Thoracic aorta (tissue), 2 donors: ENCODE measurements at places on chromosomes 7 and 10. TPM values are rescaled to one million over a fixed set of nuclear protein-coding genes. Genes with fewer than 3 reads are reported as not detected.

CRHR2 gene
- total RNA-seq = 0.21 TPM

DNA sequence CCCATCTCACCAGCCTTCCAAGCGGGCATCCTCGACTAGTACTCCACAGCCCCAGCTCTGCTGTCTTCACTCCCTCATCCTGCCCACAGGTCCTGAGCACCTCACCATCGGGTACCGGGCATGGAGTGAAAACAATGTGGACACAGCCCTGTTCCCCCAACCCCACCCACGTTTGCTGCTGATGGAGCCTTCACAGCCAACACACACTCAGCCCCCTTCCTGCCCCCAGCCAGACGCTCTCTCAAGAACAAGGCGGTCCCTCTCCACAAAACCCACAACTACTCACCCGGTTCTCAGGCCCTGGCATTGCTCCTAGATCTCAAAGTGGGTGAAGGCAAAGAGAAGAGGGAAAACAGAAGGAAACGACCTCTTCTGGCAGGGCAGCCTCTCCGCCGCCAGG is 56.1 kb downstream of the SLIT1 start:
- no peak overlapping the region for H3K4me3 ChIP-seq
- DNase-seq = no peak
- no peaks in the 10 kb centered on the region for H3K27me3 ChIP-seq
- no peaks in the 10 kb centered on the region for H3K36me3 ChIP-seq
- no peaks in the 10 kb centered on the region for H3K4me1 ChIP-seq

ANKRD61 gene
- not detected for total RNA-seq

- no peaks in the 10 kb centered on the region for H3K36me3 ChIP-seq
- no peak for DNase-seq
- no peaks in the 10 kb centered on the region for H3K27me3 ChIP-seq
- peaks cover 36% of the 10 kb centered on the region for H3K4me1 ChIP-seq
Observed at GRCh38 chr10:110035070-110035921, 27.5 kb downstream of the ADD3 start.

- no peak for DNase-seq
- no peaks in the 10 kb centered on the region for H3K27me3 ChIP-seq
- H3K4me1 ChIP-seq = peaks cover 29% of the 10 kb centered on the region
- no peak overlapping the region for H3K4me3 ChIP-seq
Observed at GRCh38 chr10:50614444-50615137, 9.2 kb downstream of the SGMS1 start.

DNA sequence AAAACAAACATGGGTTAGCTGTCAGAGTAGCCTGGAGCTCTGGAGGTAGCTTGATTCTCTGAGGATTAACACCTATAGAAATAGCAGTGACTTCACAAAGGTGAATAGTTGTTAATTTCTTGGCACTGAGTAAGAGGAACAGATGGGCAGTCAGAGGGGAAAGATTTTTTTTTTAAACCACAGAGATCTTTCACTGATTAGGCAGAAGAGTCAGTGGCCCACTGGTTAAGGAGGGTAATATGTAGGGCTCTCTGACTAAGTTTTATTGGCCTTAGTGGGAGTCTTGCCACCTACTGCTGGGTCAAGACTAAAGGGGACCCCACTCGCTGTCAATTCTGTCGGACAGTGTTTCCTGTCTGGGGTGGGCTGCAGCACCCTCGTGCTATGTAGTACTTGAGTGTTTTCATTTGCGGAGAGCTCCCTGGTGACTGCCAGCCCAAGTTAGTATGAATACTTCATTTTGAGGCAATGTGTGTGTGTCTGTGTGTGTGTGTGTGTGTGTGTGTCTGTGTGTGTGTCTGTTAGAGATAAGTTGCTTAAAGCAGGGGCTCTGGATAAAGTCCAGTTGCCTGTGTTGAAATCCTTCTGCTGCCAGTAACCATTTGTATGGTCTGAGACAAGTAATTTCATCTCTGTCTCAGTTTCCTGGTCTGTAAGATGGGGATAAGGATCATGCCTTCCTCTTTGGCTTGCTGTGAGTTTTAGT is 145.2 kb downstream of the ARID5B start:
- no peaks in the 10 kb centered on the region for H3K27me3 ChIP-seq
- peak overlapping the region; percentile 92 for H3K27ac ChIP-seq
- peaks cover 59% of the 10 kb centered on the region for H3K4me1 ChIP-seq
- DNase-seq = no peak
- H3K4me3 ChIP-seq = peak overlapping the region; percentile 54

DNA sequence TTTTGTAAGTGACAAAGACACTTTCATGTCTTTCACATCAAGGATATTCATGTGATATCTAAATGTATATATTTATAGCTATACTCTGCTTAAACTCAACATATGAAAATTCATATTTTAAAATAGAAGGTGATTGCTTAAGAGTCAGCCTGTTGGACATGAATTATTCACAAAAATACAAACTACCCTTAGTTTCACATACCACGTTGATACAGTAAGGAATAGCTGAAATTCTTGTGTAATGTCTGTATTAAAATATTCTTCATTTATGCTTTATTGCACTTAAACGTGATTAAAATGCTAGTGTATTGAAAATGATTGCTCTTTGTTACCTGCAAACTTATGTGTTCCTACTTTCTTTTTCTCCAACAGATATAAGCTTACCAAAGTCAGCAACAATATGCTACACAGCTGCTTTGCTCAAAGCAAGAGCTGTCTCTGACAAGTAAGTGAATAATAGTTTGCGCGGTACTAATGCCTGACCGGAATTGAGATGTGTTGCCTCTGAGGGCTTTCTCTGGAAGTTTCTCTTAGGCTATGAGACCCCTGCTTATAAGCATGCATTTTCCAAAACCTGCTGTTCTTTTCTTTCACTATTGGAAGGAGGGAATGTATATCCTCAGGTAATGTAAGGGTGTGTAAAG is 133.8 kb downstream of the WNT2 start:
- H3K27ac ChIP-seq = no peak overlapping the region
- no peak overlapping the region for H3K4me3 ChIP-seq
- H3K36me3 ChIP-seq = peaks cover 14% of the 10 kb centered on the region
- no peak for DNase-seq
- peaks cover 14% of the 10 kb centered on the region for H3K4me1 ChIP-seq
- no peaks in the 10 kb centered on the region for H3K27me3 ChIP-seq

DNA sequence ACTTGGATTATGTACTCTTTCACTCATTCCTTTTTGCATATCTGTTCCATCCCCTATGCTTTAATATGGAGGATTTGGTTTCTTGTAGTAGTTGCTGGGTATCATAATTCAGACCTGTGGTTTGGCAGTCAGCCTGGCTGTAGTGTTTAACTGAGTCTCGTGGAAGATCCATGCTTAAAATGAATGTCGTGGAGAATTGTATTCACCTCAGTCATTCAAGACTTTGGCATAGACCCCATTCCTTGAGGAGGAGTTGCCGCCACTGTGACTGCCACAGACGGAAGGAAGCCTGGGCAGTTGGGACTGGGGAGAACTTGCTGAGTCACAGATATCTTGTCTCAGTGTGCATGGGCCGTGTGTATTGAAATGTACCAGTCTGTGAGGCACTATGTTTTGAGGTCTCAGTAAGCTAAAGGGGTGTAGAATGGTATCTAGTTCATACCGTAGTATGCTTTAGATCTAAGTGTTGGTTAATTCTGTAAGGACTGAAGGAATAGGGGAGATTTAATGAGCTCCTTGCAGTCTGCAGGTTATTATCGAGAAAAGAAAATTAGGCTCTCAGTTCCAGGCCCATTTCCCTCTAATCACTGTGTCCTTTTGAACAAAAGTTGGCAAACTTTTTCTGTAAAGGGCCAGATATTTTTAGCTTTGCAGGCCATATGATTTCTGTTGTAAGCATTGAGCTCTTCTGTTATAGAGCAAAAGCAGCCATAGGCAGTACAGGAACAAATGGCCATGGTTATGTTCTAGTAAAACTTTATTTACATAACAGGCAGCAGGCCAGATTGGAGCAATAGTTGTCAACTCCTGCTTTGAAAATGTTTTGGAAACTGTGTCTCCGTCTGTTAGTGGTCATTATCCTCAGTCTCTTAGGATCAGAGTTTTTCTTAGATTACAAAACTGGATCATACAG is 76.8 kb downstream of the TPST1 start:
- H3K27ac ChIP-seq = peak overlapping the region; percentile 68
- peaks cover 24% of the 10 kb centered on the region for H3K4me1 ChIP-seq
- peak overlapping the region; percentile 24 for H3K4me3 ChIP-seq
- no peak for DNase-seq

DNA sequence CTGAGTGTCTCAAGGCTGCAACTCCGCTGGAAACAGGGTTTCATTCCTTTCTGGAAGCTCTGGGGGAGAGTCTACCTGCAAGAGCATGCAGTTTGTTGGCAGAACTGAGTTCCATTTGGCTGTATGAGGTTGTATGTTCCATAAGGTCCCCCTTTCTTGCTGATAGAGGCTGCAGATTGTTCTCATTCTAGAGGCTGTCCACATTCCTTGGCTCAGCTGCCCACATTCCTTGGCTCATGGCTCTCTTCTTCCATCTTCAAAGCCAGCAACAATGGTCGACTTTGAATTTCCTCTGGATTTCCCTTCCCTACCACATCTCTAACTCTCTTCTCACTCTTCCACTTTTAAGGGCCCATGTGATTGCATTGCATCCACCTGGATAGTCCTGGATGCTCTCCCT is 147.3 kb upstream of the CDCA7L start:
- no peak for DNase-seq
- no peak overlapping the region for H3K4me3 ChIP-seq
- H3K36me3 ChIP-seq = no peaks in the 10 kb centered on the region
- H3K27me3 ChIP-seq = no peaks in the 10 kb centered on the region
- H3K27ac ChIP-seq = no peak overlapping the region

DNA sequence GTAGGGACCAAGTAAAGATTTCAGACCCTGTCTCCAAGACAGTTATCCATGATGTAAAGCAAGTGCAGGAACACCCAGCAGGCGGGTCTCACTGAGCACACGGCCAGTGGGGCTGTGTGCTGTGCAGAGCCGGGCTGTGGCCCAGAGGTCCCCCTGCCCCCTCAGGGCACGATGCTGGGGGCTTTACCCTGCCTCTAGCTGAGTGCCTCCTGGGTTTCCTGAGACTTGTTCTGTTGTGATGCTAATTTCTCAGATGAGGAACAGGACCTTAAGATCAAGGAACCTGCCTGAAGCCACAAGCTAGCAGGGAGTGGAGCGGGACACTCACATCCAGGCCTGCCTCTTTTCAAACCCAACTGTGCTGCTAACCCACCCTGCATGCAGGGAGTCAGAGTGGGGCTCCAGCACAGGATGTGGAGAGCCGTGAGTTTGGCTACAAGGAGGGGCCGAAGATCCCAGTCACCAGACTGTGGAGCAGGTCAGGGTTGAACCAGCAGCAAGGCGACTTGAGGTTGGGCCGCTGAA is 76.1 kb upstream of the LYZL2 start:
- no peak overlapping the region for H3K4me3 ChIP-seq
- no peaks in the 10 kb centered on the region for H3K36me3 ChIP-seq
- H3K27me3 ChIP-seq = no peaks in the 10 kb centered on the region

TMEM140 gene
- 27.6 TPM for total RNA-seq

- no peak overlapping the region for H3K4me3 ChIP-seq
- no peaks in the 10 kb centered on the region for H3K27me3 ChIP-seq
- H3K36me3 ChIP-seq = no peaks in the 10 kb centered on the region
- peaks cover 5% of the 10 kb centered on the region for H3K4me1 ChIP-seq
Observed at GRCh38 chr7:142323706-142324105, 65.8 kb upstream of the PRSS58 start.

ZNF485 gene
- 3.5 TPM for total RNA-seq

HTRA1 gene
- 282 TPM for total RNA-seq

DNA sequence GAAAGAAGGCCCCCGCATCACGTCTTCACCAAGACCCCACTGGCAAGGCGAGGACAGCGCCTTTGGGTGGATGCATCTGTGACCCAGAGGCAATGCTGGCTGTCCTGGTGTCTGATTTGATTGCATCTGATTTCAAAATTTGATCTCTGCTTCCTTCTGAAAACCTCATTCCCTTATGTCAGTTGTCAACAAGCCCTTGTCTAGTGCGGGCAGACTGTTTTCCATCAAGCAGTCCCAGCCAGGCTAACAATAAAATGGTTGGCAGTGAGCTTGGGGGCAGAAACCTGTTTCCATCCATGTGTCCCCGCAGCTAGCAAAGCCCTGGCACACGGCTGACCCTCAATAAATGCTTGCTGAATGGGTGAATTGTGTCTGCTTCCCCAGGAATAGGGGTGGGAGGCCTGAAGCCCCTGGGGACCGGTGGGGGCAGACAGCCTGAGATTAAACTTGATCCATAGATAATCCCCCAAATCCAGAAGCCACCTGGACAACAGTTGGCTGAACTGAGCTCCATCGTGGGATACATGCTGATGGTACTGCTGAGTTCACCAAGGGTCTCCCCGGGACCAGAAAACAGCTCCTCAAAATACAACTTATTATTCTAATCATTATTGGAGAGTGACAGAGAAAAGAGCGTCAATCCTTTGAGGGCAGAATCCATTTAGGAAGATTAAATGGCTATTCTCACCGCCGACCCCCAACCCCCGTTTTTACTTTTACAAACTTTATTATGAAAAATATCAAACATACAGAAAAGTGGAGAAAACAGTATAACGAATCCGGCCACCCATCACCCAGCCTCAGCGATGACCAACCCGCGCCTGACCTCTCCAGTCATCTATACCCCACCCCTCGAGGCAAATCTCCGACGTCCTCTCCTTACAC is 912 bp upstream of the DUSP5 start:
- peak overlapping the region; percentile 85 for H3K4me3 ChIP-seq
- peaks cover 32% of the 10 kb centered on the region for H3K4me1 ChIP-seq
- peak overlapping the region; percentile 81 for H3K27ac ChIP-seq
- no peaks in the 10 kb centered on the region for H3K36me3 ChIP-seq

PRLHR gene
- not detected for total RNA-seq

DNA sequence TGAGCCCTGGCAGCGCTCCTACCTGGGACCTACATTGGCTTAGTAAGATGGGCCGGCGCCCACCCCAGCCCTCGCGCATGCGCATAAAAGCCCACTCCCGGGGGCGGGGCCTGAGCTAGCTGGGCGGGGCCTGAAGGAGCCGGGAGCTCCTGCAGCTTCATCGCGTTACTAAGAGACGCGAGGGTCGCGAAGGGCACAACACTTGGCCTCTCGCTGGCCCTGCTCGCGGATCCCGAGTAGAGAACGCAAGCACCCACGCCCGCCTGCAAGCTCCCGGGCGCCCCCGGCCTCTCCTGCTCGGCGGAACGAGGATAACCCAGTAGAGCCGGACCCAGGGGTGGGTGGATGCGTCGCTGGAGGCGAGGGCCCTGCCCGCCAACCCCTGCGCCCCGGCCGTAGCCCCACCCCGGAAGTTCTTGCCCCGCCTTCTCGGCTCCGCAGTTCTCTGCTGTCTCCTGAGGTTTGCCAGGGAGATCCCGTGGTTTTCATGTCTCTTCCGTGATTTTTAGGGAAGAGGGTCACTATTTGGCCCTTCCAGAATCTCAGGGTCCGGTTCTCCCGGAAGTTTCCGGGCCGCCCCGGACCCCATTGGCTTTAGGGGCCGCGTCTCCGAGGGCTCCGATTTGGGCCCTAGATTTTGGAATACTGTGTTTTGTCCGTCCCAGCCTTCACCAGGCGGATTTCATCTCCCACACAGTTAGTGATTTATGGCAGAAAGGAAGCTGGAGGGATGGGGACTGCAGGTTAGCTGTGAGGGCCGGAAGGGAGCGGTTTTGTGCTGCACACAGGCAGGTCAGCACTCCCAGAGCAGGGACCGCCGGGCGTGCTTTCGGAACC is at the start of gene MEIG1:
TSS of gene MEIG1 (plus strand) at position 168 of the 837 bp plus-strand sequence. CDS start 7,081 bp downstream, outside the sequence.
- DNase-seq = peak; percentile 64
- H3K36me3 ChIP-seq = no peaks in the 10 kb centered on the region
- peak within 1 kb of the TSS; percentile 79 for H3K4me3 ChIP-seq
- H3K27ac ChIP-seq = peak within 1 kb of the TSS; percentile 98
- no peaks in the 10 kb centered on the region for H3K27me3 ChIP-seq

HTR5A gene
- total RNA-seq = not detected

GRCh38 chr10:78148961-78149612 is 115.4 kb downstream of the RPS24 start:
- DNase-seq = no peak
- no peak overlapping the region for H3K27ac ChIP-seq
- H3K4me3 ChIP-seq = no peak overlapping the region
- H3K36me3 ChIP-seq = no peaks in the 10 kb centered on the region
- no peaks in the 10 kb centered on the region for H3K27me3 ChIP-seq
